ENCODE measurements at places on chromosomes 3 and 15. TPM values are rescaled to one million over a fixed set of nuclear protein-coding genes. Genes with fewer than 3 reads are reported as not detected.

GRK7 gene
- total RNA-seq = not detected

C15orf61 gene
- total RNA-seq = 3.6 TPM

GOLGA8G gene
- total RNA-seq = not detected

SKOR1 gene
- total RNA-seq = not detected

PPM1L gene
- total RNA-seq = 0.45 TPM

Data from bronchus fibroblast of lung (primary cell).